SW480 (cell line): ENCODE measurements at places on chromosomes 4 and X.

DNA sequence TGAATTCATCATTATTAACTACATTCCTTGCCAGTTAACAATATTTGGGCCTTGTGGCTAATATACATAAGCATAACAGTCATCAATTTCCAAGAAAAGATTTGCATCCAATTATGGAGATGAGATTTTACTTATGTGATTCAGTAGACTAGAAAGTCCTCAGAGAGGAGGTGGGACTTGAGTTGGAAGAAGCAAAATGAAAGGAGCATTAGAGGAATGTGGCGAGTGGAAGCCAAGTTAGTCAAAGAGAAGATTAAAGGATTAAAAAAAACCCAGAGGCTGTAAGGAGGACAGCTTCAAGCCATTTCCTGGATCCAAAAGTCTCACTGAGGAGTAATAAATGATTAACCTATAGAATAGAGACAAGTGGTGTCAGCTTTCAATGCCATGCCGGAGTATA is 1099.4 kb upstream of the IGFBP7 start:
- DNase-seq: no peak

- DNase-seq: no peak
Observed at GRCh38 chrX:71953391-71953790, 42.7 kb downstream of the NHSL2 start.

GRCh38 chr4:69858690-69859089 is 1.3 kb downstream of the SULT1E1 start:
- DNase-seq: no peak

DNA sequence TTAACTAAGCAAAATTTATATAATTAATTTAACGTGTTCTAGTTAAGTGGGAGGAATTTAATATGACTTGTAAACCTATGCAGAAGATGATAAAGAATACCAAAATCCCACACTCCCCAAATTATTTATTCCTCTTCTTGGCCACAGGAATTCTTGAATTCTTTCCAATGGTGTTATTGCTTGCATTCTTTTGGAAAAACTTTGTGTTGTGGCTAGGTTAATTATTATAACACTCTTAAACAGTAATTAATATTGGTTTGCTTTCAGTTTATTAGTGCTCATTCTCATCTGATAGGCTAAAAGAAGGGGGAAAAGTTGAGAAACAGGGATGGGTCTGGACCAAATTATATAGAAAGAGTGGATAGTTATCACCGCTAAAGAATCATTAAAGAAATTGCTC is 141.5 kb upstream of the PABPC4L start:
- no peak for DNase-seq

DNA sequence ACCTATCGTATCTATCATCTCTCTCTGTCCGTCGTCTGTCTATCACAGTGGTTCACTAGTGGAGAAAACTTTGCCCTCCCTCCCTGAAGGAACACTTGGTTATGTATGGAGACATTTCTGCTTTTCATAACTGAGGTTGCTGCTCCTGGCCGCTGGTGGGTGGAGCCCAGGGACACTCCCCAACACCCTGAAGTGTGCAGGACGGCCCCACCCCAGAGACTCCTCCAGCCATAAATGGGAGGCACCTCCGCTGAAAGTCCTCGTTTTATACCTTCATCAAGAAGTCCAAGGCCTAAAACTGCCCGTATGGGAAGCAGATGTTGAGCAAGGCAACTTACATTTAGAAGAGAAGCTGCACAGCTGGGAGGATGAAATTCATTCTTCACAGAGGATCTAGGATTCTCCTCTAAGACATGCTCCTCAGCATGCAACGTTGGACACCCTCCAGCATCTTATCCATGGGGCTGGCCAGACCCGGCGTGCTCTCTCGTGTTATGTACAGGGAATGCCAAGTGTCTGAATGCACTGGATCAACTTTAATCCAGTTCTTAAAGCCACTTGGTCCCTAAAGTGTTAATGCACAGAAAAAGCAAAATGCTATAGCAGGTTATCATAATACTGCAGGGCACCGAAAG is 43.5 kb downstream of the PRKX start:
- no peak for DNase-seq

GRCh38 chrX:135302269-135302873 is 6.9 kb upstream of the ETDC start:
- DNase-seq: no peak

DNA sequence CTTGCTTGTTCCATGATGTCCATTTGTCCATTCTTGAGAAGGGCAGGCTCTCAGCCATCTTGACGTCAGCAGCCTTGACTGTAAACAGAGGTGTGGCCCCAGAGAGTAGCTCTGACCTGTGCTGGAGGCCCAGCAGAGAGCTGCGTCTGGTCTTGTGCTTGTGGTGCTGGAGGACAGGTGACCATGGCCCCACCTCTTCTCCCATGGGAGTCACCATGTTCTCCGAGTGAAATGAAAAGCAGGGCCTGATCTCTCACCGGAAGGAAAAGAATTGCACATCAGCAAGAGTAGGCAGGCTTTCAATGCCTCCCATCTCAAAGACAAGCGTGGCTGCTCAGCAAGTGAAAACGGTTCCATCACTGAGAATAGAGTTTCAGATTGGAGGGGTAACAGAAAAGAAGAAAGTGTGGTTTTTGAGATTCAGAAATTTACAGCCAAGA is 11.5 kb downstream of the PARM1 start:
- no peak for DNase-seq
